ENCODE measurements at places on chromosomes 2 and 18. TPM values are rescaled to one million over a fixed set of nuclear protein-coding genes. Genes with fewer than 3 reads are reported as not detected.

The EMILIN2 gene
- polyA plus RNA-seq: 1.4 TPM

The RESP18 gene
- not detected for polyA plus RNA-seq

The DCC gene
- 0.34 TPM for polyA plus RNA-seq

The C2orf80 gene
- polyA plus RNA-seq: not detected

DNA sequence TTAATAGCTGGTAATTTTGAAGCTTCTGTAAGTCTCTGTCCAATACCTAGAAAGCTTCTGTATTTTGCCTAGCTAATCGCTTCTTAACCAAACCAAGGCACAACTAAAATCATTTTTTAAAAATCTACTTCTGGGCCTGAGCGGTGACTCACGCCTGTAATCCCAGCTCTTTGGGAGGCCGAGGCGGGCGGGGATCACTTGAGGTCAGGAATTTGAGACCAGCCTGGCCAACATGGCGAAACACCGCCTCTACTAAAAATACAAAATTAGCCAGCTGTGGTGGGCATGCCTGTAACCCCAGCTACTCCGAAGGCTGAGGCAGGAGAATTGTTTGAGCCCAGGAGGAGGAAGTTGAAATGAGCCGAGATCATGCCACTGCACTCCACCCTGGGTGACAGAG is 148.6 kb upstream of the FIGN start:
- no peaks in the 10 kb centered on the region for H3K4me1 ChIP-seq
- H3K27me3 ChIP-seq: no peaks in the 10 kb centered on the region
- H3K27ac ChIP-seq: no peak overlapping the region
- H3K36me3 ChIP-seq: peaks cover 5% of the 10 kb centered on the region

- no peaks in the 10 kb centered on the region for H3K27me3 ChIP-seq
- 0 out of 2 replicates have a peak, but pooled peaks cover 4% of the 10 kb centered on the region for H3K4me1 ChIP-seq
- H3K4me3 ChIP-seq: peak overlapping the region; percentile 100
- H3K27ac ChIP-seq: peak overlapping the region; percentile 86
- peaks cover 7% of the 10 kb centered on the region for H3K36me3 ChIP-seq
- no peak for DNase-seq
These were observed 472 bp downstream of the CNOT11 start for GRCh38 chr2:101253013-101253702.

GRCh38 chr18:13381331-13381730 is 162.8 kb downstream of the LDLRAD4 start:
- H3K4me1 ChIP-seq: no peaks in the 10 kb centered on the region
- peak overlapping the region; percentile 50 for H3K27ac ChIP-seq
- H3K27me3 ChIP-seq: no peaks in the 10 kb centered on the region
- H3K4me3 ChIP-seq: no peak overlapping the region

- H3K36me3 ChIP-seq: no peaks in the 10 kb centered on the region
- no peaks in the 10 kb centered on the region for H3K27me3 ChIP-seq
- H3K4me1 ChIP-seq: peaks cover 14% of the 10 kb centered on the region
These were observed 95.2 kb upstream of the SPRED2 start for GRCh38 chr2:65527451-65528240.

- H3K4me3 ChIP-seq: no peak overlapping the region
- 0 out of 2 replicates have a peak, but pooled peaks cover 12% of the 10 kb centered on the region for H3K4me1 ChIP-seq
- no peaks in the 10 kb centered on the region for H3K27me3 ChIP-seq
- peak; percentile 70 for DNase-seq
- H3K27ac ChIP-seq: no peak overlapping the region
These were observed 44.6 kb downstream of the HAUS1 start for GRCh38 chr18:46148810-46149209.
